ENCODE measurements at places on chromosomes 7 and 10.

GRCh38 chr7:111586711-111587409, 24.6 kb upstream of the IMMP2L start:
- DNase-seq = no peak

GRCh38 chr10:22560096-22560912, 154.1 kb downstream of the PIP4K2A start:
- DNase-seq = no peak

DNA sequence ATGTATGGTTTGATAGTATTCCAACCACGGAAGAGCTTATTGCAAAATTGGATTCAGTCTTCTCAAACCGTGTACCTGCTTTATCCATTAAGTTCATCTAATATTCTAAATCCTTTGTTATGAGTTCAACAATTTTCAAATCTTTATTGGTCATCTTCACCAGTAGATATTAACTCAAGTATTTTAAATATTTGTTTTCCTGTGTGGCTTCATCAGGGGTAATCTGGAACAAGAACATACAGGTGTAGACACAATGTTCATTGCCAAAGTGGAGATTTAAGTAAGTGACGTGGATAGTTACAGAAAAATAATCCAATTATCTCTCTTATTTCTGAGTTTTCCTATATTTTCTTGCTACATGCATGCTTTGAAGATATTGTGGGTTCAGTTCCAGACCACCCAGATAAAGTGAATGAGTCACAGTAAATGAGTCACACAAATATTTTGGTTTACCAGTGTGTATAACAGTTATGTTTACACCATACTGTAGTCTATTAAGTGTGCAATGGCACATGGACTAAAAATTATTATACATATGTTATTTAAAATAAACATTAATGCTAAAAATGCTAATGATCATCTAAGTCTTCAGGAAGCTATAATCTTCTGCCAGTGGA, 429.0 kb upstream of the POT1 start:
- no peak for DNase-seq

DNA sequence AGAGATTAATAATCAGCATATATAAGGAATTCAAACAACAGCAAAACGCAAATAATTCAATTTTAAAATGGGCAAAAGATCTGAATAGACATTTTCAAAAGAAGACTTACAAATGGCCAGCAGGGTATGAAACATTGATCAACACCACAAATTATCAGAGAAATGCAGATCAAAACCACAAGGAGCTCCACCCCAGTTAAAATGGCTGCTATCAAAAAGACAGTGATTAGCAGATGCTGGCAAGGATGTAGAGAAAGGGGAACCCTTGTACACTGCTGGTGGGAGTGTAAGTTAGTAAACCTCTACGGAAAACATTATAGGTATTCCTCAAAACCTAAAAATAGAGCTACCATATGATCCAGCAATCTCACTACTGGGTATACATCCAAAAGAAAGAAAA, 128.0 kb upstream of the CACUL1 start:
- DNase-seq = no peak

GRCh38 chr7:106282852-106283251, 1.9 kb downstream of the NAMPT start:
- DNase-seq = no peak

DNA sequence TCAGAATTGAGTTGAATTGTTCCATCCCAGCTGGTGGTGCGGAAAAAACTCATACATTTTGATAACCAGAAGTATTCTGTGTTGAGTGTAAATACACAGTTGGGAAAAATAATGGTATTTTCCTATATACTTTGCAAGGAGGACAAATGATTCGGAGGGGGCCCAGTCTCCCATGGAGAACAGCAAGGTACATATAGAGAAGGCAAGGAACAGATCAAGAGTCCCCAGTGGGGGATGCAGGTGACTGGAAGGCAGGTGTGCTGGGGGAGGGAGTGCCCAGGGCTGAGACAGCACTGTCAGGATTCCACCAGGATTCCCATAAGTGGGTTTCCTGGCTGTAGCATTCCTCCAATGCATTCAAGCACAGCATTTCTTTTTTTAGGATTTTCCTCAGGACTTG, 10.8 kb upstream of the ADCY1 start:
- no peak for DNase-seq

- DNase-seq = no peak
Measured at GRCh38 chr10:100670828-100671479, 74.4 kb upstream of the PAX2 start.

GRCh38 chr10:84328418-84329195, at the start of gene CCSER2:
CCSER2 (plus strand) TSS chr10:84328589; CDS start chr10:84371053, 42,464 bp downstream.
- DNase-seq = no peak

DNA sequence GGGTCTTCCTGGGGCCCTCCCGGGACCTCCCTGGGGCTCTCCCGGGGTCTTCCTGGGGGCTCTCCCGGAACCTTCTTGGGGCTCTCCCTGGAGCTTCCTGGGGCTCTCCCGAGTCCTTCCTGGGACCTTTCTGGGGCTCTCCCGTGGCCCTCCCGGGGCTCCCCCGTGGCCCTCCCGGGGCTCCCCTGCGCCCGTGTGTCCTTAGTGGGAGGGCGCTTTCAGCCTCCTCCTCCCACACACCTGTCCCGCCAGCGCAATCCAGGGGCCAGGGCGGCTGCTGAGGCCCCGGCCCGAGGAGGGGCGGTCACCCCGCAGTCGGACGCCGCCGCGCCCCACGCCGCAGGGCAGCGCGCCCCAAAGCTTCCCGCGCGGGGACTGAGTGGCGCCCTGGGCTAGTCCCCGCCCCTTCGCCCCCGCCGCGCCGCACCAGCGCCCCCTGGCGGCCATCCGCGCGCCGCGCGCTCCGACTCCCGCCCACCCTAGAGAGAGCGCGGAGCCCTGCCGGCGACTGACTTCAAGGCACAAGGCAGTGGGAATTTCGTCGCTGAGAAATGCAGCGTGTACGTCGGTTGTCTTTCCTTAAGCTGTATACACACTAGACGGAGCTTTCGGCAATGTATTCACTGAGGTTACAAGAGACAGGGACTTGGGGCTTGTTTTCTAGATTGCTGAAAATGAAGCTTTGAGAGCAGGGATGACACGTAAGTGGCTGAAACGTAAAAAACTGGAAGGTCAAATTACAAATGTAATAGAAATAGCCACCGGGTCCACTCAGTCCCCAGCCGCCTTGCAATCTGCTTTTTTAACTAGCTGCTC, 47.1 kb downstream of the INSIG1 start:
- DNase-seq = peak; percentile 28

- DNase-seq = no peak
Measured at GRCh38 chr7:8325067-8325466, 63.1 kb upstream of the ICA1 start.

DNA sequence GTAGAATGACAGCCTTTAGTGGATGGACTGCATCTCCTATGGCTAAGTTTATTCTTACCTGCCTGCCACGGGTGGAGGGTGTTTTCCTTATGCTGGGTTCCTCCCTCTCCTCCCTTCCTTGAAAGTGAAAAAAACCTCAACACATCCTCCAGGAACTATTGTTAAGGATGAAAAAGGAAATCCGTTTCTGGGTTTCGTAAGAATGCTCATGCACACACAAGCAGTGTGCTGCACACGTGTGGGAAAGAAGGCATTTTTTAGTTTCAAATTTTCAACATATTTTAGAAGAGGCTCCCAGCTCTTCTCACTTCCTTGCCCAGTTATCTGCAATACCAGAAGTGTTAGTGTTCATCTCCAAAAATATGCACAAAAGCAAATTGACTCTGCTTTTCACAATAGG, 90.6 kb downstream of the FAM171A1 start:
- no peak for DNase-seq

DNA sequence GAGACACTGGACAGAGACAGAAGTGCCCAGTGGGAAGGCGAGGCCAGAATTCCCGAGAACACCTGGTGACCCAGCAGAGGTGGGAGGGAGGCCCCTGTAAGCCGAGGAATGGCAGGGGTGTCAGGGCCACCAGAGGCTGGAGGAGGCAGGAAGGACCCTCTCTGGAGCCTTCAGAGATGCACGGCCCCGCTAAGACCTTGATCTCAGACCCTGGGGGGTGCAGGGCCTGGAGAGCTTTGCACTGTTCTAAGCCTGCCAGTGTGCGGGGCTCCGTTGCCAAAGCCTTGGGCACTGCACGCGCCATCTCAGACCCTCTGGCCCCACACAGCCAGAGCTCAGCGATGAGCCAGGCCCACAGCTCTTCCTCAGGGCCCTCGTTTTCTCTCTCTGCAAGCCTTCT, 557.1 kb downstream of the PTPRN2 start:
- DNase-seq = no peak

DNA sequence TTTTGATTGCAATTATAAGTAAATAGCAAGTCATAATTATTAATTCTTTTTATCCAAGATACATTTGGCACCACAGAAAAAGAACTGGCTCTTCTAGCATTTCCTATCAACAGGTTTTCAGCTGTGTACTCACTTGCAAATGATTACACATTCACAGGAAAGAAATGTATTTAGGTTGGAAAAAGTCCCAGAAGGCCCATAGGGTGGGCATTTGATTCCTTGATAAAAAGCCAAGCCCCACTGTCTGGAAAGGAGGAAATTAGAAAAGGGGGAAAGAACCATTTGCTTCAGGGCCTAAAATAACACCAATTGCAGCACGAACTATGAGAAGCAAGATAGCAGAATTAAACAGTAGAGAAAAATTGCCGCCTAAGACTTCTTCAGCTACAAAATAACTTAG, 80.8 kb upstream of the COL1A2 start:
- no peak for DNase-seq

GRCh38 chr10:5071411-5072198, 22.6 kb upstream of the AKR1C3 start:
- no peak for DNase-seq

- DNase-seq = no peak
Measured at GRCh38 chr7:134364619-134365037, 47.9 kb upstream of the SLC35B4 start.

DNA sequence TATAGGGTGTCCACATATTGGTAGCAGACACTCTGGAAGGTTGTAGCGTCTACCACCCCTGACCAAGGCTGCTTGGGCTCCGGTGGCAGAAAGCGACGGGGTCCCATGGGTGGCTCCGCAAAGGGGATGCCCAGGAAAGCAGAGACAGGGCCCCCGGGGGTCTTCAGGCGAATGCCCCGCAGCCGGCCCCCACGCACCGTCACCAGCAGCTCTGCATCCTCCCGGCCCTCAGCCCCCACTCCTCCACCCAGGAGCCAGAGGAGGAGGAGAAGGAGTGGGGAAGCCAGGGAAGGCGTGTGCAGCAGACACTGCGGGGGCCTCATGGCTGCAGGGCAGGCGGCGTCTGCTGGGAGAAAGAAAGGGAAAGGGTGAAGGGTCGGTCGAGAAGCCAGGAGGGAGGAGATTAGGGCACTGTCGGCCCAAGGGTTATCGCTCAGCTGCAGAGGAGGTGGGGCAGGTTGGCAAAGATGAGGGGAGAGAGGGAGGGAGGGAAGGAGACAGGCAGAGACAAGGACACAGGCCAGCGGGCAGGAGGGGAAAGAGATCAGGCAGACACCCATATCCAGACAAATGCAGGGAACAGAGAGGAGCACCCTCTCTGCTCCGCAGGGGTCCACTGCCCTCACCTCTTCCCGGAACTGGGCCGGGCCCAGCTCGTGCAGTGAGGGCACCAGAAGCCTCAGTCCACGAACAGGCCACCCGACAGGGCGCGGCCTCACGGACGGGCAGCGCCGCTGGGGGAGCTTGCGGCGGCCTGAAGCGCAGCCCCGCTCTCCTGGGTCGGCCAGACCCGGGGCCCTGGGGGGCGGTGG, 1.6 kb downstream of the ACHE start:
- no peak for DNase-seq
